ENCODE measurements at places on chromosomes 1 and 21. TPM values are rescaled to one million over a fixed set of nuclear protein-coding genes. Genes with fewer than 3 reads are reported as not detected.

Gene KRTAP6-3
- not detected for total RNA-seq

Gene CASQ1
- not detected for total RNA-seq

Gene RASAL2
- total RNA-seq = 20.8 TPM

Gene BRDT
- total RNA-seq = not detected

Gene HMCN1
- 2.1 TPM for total RNA-seq

Gene PKP1
- 11.6 TPM for total RNA-seq

Gene CGN
- 23.6 TPM for total RNA-seq

Gene PIGR
- not detected for total RNA-seq

Gene GPX7
- total RNA-seq = 33.1 TPM

Gene S100A3
- 12.0 TPM for total RNA-seq

Gene OPRD1
- 0.21 TPM for total RNA-seq

Gene MRPL9
- total RNA-seq = 119 TPM

Gene CELSR2
- total RNA-seq = 18.1 TPM

Gene B4GALT3
- total RNA-seq = 45.7 TPM

Gene DMBX1
- total RNA-seq = not detected

Gene TRAF3IP3
- not detected for total RNA-seq

Gene RNU1-1
- under 0.01 TPM for total RNA-seq

Gene KRTAP20-3
- not detected for total RNA-seq

Gene FBXO2
- 3.0 TPM for total RNA-seq

Gene PPM1J
- total RNA-seq = 2.1 TPM

Gene SELL
- total RNA-seq = not detected

Gene PCP4
- total RNA-seq = 1.2 TPM

Gene BARHL2
- total RNA-seq = not detected

Gene DYNLT5
- total RNA-seq = not detected

Gene ASAP3
- 17.7 TPM for total RNA-seq

Gene CD34
- total RNA-seq = 0.41 TPM

Gene B4GALT2
- total RNA-seq = 62.6 TPM

Gene SLC5A9
- not detected for total RNA-seq

Gene FCGR3A
- not detected for total RNA-seq

Gene NR1I3
- total RNA-seq = not detected

Gene TDRD10
- not detected for total RNA-seq

All from kidney epithelial cell (primary cell).